ENCODE measurements at places on chromosomes 12 and 14.
A peak's percentile ranks its signal among the peaks of the same experiment; 100 is the strongest.

DNA sequence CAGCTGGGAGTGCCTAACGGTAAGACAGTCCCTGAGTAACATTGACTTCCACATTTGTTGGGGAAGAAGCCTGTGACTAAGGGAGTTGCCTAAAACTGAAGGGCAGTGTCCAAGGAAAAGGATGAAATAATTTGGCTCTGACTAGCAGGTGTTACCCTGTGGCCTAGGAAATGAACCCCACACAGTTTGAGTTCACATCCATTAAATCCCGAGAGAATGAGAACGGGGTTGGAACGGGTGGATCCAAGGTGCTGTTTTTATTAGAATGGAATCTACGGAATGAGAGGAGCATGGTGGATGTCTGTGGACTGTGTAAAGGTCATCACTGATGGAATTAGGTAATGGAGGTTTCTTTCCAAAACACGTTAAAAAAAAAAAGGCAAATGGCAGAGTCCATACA, 324.0 kb downstream of the MED13L start:
- ATAC-seq = no peak

DNA sequence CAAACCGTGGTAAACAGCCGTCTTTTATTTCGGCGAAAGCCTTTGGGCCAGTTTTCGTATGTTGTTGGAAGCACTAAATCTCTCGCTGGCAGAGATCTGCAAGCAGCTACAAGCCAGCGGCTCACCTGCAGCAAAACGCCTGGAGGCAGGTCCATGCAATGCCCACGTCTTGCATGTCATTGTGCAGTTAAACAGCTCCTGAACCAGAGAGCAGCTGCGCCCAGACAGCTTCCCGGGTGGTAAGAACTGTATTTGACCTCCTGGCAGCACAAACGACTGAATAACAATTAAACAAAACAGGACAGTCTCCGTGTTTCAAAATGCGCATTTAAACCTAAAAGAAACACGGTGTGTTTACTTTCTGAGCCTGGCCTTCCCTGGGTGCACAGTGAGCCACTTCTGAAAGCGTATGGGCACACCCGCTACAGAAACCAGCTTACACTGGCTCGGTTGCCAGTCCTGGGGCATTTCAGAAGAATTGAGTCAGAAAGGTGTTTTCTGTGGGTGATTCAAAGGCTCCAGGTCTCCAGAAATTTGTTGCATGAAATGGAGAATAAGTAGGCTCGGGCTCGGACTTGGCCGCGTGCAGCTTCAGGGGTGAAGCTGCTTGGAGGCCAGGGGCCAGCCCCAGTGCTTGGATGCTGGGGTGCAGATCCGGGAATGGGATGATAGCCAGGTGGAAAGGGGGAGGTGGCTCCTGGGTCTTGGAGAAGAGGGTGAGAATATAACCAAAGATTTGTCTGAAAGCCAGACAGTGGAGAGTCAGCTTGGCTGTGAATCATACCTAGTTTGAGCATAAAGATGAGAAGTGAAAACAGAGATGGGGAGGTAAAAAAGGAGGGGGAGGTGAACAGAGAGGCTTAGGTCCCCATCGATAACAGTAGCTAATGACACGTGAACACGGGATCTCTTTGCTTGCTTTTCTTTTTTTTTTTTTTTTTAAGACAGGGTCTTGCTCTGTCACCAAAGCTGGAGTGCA, 24.9 kb upstream of the FZD10 start:
- peak; percentile 74 for ATAC-seq

GRCh38 chr14:78327426-78328221, 157.5 kb downstream of the NRXN3 start:
- no peak for ATAC-seq

GRCh38 chr12:48032597-48032996, 28.3 kb upstream of the COL2A1 start:
- no peak for ATAC-seq

GRCh38 chr12:54350743-54351142, 13.5 kb downstream of the GPR84 start:
- no peak for ATAC-seq
